ENCODE measurements at places on chromosomes 11 and 22.

DNA sequence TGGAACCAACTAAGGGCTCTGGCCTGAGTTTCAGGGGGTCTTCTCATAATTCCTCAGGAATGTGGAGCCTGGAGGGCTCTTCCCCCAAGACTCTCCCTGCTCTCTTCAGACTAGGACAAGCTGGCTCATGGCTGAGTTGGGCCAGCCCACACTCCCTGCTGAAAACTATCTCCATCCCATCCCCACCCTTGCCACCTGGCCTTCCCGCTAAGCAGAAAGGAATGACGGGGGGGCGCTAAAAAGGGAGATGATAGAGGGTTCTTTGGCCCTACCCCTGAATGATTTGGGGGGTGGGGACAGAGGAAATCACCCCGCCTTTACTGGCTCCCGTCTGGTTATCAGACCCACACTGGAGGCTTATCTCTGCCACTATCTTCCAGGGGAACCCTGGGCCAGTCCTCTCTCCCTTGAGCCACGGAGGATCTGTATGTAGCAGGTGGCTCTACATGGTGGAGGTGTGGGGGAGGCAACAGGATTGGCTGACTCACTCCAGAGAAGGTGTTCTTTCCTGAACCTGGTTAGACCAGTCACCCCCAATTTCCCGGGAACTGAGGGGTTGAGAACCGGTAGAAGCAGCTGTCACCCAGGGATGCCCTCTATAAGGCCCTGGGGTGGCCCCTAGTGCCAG is 5.7 kb downstream of the SMTN start:
- no peak for DNase-seq

- no peak for DNase-seq
Observed at GRCh38 chr11:47524291-47524874, 28.5 kb downstream of the CELF1 start.

- no peak for DNase-seq
Observed at GRCh38 chr22:42511401-42511891, 8.2 kb downstream of the RRP7A start.

- no peak for DNase-seq
Observed at GRCh38 chr11:106468531-106468930, 391.1 kb downstream of the AASDHPPT start.

DNA sequence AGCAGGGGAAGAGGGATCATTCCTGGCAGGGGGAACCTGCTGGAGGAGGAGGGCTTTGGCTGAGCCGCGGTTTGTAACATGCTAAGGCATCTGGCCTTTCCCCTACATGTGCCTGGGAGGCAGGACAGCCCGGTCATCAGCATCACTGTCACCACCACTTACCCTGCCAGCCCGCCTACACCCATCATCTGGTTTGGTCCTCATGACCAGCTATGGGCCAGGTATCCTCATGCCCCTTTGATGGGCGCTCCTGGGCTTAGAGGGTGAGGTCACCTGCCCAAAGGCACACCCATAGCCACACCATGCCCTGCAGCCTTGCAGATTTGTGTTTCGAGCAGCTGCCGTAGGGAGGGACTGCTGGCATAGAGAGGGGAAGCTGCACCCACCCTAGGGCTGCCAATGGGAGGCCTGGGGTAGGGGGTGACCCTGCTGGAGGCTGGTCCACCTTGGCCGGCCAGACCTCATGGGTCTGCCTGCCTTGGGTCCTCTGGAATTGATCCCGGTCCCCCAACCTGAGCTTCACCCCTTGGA is 2.6 kb downstream of the MRGPRF start:
- peak; percentile 54 for DNase-seq

- no peak for DNase-seq
Observed at GRCh38 chr22:47859881-47860525, 1097.6 kb downstream of the TBC1D22A start.

DNA sequence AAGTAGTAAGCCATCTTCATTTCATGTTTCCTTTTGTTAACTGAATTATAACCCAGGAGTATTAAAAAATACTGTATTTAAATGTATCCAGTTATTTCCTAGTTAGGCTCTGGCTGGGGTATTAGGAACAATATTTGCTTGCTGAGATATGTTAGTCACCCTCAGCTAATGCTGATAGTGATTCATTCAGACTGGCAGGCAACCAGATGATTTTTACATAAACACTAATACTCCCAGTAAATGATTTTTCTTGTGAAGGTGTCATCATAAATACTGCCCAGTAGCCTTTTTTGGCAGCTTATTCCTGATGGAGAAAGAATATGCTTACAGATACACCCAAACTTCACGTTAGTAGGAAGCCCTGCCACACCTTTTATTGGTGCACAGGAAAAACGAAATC is 8.1 kb downstream of the YWHAH start:
- DNase-seq: peak; percentile 90

DNA sequence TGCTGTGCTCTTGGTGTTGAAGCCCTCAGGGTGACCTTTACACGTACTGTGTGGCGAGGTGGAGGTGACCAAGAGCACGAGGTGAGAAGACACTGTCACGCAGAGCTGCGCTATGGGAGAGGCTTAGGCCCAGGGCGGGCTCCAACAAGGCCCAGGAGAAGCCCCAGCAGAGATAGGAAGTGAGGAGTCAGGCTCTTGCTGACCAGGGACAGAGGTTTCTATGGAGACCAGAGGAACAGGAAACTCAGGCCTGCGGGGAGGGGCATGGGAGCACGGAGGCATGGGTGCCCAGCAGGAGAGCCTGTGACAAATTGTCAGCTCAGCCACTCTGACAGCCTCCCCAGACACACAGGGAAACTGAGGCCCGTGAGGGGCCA is 15.8 kb downstream of the DGKZ start:
- peak; percentile 86 for DNase-seq

DNA sequence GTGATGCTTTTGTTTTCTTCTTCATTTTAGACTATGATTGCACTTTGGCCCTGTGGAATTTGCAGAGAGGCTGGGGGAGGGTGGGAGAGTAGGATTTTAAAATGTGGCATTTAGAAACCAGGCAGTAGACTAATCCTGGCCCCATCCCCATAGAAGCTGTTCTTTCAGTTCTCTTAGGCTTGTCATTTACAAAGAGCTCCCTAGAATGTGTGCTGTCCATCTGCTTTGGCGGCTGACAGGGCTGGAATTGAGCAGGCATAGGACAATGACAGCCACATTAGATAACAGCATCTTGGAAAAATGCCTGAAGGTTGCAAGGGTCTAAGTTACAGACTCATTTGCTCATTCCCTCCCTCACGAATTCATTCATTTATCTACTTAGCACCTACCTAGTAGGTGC is 9.8 kb downstream of the INSC start:
- no peak for DNase-seq

DNA sequence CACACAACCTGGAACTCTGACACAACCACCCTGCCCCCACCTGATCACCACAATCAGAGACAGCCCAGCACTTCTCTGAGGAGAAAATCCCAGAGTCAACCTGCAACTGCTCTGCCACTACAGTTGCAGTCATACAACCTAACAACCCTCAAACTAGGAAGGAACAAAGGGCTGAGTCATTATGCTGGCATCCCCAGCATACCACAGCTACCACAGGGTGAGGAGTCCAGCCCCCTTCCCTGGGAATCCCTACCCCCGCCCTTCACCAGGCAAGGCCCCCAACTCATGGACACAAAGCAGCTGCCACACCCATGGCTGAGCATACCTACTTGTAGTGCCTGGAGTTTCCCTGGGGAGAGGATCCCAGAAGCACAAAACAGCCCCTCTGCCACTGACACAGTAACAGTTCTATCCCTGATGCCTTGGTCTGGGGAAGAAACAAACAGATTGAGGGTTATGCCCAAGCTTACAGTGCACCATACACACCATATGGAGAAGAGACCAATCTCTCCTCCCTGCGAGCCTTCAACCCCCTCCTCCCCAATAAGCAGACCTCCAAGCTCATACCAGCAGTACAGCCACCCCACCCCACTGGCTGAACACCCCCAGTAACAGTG is 68.5 kb upstream of the C11orf58 start:
- peak; percentile 15 for DNase-seq

- DNase-seq: no peak
Observed at GRCh38 chr11:72672597-72673238, 1.5 kb downstream of the PDE2A start.

DNA sequence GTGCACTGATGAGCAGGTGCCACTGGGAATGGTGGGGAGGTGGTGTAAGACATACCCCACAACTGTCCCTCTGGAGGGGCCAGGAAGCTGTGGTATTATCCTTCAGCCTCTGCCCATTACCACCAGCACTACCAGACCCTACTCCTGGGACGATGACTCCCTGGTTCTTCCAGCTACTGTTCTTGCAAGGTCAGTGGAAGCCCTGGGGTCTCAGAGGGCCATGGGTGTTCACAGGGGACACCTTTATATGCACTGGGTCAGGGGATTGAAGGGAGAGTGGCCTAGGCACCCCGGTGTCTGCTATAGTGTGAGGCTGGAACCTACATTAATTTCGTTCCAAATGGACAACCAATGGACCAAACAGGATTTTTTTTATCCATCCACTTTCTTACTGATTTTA is 102.1 kb downstream of the RPS6KA4 start:
- no peak for DNase-seq

DNA sequence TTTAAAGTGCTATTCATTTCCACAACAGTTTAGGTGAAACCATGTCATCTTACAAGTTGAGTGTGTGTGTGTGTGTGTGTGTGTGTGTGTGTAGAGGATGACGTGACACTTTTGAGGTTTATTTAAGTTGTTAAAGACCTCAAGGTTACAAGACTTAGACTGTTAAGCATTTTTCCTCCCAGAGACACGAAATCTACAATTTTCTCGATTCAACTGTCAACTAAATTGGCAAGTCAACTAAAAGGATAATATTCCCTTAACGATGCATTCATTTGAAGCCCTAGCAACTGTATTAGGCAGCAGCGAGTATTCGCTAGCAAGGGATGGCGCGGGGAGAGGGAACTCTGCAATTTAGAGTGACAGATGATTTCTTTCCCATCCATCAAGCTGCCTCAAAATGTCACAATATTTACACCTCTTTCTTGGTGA is 17.6 kb upstream of the BDNF start:
- no peak for DNase-seq

GRCh38 chr11:69352715-69353319 is 58.9 kb downstream of the MYEOV start:
- peak; percentile 95 for DNase-seq

DNA sequence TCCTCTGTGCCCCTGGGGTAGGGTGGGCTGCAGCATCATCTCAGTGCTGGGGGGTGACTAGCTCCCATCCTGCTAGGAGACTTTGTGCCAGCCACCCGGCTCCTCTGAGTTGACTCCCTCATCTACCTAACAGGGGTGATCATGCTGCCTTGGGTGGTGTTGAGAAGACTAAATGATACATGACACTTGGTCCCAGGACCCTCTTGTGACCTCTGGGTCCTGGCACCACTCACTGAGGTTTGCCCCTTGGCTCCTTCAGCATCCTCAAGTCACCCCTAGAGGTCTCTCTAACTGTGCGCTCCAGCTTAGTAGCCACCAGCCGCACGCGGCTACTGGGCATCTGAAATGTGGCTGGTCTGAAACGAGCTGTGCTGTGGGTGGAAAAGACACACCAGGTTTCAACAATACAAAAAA is 72.1 kb downstream of the LRRC32 start:
- peak; percentile 56 for DNase-seq

GRCh38 chr11:120052196-120052775 is 85.6 kb downstream of the TRIM29 start:
- DNase-seq: no peak

GRCh38 chr22:44402196-44403111 is 89.7 kb upstream of the SHISAL1 start:
- DNase-seq: no peak

DNA sequence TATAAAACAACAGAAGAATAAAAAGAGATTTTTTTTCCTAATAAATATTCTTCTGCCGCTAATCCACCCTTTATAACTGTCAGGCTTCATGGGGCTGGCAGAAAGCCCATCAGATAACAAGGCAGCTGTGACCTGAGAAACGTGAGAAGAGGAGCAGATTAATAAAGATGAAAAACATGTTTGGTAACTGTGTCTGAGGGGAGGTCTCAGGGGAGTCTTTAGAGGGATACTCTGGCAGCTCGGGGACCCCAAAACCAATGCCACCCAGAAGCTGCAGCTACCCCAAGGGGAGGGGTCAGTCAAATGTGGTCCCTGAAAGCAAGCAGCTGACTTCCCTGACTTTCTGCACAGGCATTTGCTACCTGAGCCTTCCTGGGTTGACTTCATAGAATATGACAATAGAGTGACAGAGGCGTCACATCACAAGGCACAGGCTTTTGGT is 48.4 kb upstream of the POU2AF1 start:
- DNase-seq: peak; percentile 32

- DNase-seq: peak; percentile 47
Observed at GRCh38 chr11:5362017-5362625, 10.8 kb downstream of the OR51B6 start.

DNA sequence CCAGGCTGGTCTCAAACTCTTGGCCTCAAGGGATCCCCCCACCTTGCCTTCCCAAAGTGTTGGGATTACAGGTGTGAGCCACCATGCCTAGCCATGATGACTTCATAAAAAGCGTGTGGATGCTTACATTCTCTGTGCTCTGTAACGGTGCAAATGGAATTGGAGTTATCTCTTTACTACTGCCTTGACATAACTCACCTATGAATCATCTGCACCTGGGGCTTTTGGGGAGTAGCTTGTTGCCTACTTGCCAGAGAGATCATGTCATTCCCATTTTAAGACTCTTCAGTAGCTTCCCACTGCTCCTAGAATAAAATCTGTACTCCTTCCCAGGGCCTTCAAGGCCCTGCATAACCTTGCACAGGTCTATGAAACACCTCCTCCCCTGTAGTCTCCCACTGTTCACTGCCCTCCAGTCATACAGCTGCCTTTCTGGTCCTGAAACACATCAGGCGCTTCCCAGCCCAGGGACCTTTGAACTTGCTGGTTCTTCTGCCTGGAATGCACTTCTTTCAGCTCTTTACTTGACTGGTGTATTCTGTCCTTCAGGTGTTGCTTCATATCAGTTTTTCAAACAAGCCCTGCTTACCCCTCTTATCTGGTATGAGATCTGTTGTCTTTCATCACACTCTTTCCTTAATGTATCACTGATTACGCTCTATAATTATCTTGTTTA is 19.6 kb upstream of the MOGAT2 start:
- no peak for DNase-seq

DNA sequence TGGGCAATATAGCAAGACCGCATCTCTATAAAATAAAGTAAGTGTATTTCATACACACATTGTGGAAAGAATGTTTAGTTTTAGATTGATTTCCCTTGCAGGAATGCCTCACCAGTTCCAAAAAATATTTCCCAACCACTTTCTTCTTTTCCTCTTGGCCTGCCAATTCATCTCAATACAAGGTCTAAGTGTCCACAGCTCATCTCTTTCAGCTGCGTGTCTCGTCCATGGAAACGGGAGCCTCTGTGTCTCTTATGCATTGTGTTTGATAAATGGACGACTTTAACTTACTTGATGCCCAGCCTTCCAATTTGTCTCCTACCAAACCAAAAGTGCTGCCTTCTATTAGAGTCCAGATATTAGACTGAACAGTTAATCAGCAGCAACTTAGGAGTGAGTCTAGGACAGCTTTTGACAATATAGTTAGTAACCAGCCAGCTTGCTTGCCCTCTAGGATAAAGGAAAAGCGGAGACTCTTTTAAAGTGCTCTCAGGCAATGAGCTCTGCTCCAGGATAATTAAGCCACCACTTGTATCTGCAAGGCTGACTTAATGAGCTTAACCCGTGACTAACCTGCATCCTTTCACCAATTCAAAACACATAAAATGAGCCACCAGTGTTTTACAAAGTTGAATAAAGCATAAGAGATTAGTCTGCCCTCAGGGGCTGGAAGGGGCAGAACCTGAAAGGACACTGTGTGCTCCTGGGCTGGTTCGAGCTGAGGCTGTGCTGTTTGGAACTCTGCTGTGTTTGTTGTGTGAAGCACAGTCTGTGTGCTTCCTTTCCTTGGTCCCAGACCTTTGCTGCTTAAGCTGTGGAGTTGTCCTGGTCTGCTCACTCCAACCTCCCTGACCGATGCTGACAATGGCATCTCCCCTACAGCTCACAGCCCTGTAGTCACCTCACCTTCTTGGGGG is 27.5 kb downstream of the FBXO7 start:
- DNase-seq: peak; percentile 8
